Activated CD4-positive, alpha-beta T cell treated with anti-CD3 and anti-CD28 coated beads for 48 hours (primary cell): ENCODE measurements at places on chromosomes 12 and 14.

DNA sequence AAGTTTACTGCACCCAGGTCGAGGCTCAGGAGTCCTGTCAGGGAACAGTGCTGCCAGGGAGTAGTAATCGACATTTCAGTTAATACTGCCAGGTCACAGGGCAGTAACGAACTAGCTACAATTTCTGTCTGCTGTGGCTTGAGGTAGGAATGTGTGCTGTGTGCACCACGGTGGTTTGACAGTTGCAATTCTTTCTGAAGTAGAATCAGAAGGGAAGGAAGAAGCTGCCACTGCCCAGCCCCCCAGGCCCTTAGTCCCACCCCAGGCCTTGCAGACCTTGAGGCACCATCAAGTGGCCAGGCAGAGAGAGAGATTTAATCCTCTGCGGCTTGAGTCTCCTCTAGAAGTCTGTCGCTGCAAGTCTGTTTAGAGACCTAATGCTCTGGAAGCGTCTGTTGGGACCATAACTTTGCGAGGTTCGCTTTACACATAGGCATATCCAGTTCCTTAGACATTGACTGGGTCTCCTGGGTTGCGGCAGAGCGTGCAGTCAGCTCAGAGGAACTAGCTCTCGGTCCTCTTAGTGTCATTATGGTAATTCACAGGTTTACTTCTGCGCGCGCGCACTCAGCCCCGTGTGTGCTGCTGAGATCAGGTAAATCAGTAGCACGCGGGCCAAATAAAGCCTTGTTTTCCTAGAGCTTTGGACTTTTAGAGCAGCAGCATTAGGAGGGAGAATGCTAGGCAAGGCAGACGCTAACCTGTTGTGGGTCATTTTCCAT, 9.8 kb downstream of the NKX2-1 start:
- no peak for DNase-seq

DNA sequence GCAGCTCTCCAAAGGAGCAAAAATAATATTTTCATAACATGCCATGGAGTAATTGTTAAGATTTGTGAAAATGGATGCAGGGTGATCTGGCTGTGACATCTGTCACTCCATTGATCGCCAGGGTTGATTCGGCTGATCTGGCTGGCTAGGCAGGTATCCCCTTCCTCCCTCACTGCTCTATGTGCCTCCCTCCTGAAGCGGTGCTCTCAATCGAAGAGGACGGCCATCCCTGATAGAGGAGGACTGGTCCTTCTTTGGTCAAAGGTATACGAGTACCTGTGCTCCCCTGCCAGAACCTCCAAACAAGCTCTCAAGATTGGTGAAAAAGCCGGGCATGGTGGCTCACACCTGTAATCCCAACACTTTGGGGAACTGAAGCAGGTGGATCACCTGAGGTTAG, 47.9 kb downstream of the VCPKMT start:
- no peak for DNase-seq

GRCh38 chr12:85301051-85301450, 21.0 kb downstream of the ALX1 start:
- DNase-seq: no peak

- DNase-seq: no peak
Measured at GRCh38 chr12:78290606-78291345, 460.1 kb downstream of the NAV3 start.

DNA sequence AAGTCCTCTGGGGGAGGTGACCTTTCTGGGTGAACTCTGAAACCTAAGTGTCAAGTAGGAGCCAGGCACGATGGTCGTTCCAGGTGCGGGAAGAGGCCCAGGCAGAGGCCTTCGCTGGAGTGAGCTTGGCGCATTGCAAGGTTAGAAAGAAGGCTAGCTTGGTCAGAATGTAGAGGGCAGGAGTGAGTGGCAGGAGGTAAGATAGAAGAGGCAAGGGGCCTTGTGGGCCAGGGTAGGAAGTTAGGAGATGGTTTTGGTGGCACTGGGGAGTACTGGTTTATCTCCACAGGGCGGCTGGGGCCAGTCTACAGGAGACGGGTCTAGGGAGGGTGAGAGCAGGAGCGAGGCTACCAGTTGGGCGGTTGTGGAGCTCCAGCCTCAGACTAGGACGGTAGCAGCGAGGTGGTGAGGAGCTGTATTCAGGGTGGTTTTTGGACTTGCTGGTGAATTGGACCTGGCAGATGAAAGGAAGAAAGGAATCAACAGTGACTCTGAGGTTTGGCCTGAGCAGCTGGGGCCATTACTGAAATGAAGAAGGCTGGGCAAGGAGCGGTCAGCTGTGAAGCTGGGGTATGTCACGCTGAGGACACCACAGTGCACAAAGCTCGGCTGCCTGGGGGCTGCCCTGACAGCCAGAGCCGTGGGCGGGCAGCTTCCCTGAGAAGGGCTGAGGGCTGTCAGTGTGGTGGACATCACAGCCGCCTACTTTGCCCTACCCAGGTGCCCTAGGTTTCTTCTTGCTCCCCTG, 9.0 kb downstream of the MLXIP start:
- no peak for DNase-seq

DNA sequence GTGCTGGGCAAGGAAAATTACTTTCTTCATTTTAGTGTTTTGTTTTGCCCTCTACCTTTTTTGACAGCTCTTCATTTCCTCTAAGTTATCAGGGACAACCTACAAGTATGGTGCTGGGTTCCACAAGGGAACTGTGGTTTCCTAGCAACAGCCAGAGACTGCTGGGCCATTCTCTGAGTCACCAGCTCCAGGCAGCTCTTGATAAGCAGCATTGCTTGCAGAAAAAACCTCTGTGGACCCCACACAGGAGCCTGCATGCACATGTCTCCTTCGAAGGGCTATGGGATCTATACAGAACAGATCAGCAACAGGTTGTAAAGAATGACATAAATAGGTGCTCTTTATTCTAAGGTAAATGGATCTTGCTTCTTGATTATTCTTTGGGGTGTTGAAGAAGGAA, 81.0 kb upstream of the CCDC196 start:
- DNase-seq: no peak

DNA sequence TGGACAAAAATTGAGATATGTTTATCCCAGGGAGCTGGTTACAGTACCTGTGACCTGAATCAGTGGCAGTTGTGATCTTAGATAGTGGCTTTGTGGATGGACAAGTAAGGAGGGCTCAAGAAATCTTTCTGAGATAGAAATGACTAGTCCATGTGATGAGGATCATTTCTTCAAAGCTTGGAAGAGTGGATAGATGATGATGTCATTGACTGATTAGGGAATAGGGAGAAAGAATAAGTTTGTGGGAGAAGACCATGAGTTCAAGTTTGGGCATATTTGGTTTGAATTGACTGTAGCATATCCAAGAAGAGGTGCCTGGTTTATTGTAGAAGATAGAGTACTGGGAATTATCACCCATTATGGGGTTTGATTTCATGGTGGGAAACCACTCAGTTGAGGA, 336.7 kb upstream of the PRICKLE1 start:
- DNase-seq: no peak

DNA sequence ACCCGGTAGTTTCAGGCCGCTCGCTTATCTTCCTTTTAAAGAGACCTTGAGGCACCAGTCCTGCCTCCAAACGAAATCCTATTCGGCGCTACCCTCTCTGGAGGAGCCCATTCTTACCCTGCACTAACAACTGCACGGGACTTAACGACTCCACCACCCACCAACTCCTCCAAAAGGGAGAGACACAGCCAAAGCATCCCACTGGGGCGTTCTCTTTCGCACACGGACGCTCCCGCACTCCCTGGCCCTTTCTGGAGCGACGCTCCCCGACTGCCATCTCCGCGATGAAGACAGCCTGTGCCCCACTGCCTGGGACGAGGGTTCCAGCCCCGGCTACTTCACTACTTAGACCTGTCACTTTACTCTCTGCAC, 650 bp downstream of the GALC start:
- no peak for DNase-seq

- no peak for DNase-seq
Measured at GRCh38 chr14:101564819-101565698, 3.8 kb downstream of the DIO3 start.

DNA sequence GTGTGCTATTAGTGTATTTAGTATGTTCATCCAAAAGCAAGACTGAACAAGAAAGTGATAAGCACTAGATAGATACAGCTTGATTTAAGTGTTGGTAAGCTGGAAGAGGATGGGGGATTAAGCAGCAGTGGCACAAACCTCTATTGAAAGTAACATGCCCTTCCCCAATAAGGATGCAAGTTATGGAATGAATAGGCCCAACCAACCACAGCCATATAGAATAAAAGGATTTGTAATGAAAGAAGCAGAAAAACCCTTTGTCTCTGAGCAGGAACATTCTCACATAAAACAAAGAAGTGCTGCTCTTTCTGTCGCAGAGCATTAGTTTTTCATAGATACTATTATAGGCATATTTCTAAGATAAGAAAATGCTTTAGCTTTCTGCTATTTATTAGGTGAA, 310.7 kb downstream of the IPO8 start:
- DNase-seq: no peak

- DNase-seq: no peak
Measured at GRCh38 chr12:119835068-119835467, 42.1 kb downstream of the CIT start.

DNA sequence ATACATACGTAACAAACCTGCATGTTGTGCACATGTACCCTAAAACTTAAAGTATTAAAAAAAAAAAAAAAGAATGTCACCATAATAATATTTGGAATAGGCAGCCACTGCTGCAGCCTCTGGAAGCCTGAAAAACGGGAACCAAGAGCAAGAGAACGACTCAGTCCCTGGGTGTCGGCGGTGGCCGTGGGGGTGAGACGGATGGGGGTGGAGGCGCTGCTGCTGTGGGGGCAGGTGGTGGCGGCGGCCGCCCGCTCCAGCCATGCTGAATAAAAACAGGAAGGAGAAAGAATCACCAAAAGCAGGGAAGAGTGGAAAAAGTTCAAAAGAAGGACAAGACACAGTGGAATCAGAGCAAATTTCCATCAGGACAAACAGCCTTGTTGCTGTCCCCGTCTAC, 46.9 kb downstream of the ZFYVE21 start:
- DNase-seq: no peak

DNA sequence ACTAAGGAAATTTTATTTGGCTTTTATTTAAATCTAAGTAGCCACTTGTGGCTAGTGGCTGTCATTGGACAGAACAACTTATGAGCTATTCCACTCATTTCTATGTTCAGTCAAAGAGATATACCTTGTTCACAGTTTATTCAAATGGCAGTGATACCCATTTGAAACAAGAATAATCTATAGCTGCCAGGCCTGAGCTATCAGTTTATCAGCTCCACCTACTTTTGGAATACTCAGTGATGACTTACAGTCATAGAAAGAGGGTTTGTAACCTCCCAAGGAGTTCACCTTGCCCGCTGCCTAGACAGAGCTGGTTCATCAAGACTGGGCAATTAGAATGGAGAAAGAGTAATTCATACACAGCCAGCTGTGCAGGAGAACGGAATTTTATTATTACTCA, 4.5 kb upstream of the ABHD4 start:
- no peak for DNase-seq

GRCh38 chr14:99734406-99735051, 50.4 kb downstream of the CYP46A1 start:
- DNase-seq: no peak

GRCh38 chr12:28286352-28286751, 96.1 kb downstream of the CCDC91 start:
- DNase-seq: no peak

DNA sequence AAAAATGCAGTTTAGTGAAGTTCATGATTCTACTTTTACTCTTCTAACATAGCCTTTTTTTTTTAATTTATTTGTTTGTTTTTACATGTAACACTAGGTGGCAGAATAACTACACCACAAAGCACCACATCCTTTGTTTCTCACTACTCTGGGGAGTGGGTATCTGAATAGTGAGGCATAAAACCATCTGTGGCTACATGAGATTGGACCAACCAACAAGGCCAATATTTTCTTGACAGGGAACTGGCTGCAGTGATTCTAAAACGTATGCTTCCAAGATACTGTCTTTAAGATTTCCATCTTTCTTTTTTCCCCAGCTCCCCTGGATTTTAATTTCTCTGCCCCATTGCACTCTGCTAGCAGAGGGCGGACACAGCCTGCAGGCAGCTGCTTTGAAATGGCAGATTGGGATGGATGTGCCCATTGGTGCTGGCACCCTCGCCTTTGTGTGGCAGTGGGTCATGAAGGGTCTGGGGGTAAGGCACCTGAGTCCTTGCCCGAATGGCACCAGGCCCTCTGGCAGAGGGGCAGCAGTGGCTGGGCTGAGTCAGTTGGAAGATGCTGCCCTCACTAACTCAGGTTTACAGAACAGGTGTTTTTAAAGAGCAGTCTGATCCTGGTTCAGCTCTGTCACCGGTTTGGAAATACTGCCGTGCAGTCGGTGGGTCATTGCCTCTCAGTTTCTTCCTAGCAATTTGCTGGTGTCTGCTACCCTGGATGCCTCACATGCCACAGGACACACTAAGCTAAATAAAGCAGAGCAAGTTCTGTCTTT, 429.1 kb downstream of the RAD51B start:
- DNase-seq: no peak

GRCh38 chr12:52945389-52946232, 3.3 kb upstream of the KRT18 start:
- no peak for DNase-seq

- no peak for DNase-seq
Measured at GRCh38 chr12:47910981-47911380, 6.2 kb upstream of the VDR start.

DNA sequence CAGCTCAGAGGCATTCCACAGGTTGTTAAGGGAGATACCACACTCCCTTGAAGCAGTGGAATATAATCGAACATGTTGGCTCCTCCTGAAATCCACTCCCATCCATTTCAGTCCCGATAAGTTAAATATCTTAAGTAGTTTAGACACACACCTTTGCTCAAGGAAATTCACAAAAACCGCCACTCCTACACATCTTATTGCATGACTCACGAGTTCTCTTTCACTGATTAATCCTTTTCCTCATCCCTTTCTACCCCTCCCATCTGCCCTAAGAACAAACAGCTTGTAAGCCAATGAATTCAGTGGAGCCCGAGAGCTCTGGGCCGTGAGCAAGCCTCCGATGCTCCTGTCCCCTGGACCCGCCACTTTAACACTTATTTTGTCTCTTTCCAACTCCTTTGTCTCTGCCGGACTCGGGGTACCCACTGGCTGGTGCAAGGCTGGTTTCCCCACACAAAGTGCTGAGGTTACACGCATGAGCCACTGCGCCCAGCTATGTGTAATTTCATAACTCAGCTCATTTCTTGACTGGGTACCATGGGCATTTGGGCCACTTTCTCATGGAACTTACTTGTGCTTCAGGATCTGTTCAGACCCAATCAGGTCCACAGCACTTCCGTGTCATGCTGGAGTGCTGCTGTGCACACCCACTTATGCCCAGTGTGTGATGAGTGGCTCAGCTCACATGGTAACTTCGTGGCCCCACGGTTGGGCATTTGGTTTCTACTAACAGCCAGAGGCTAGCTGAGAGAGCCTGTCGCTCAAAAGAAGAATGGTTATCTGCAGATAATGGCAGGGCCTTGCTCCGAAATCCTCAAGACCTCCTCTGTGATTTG, 171.8 kb upstream of the ALG10B start:
- no peak for DNase-seq

- DNase-seq: no peak
Measured at GRCh38 chr12:8956772-8957171, 7.3 kb upstream of the M6PR start.

GRCh38 chr12:132423251-132423819, 66.6 kb upstream of the FBRSL1 start:
- DNase-seq: peak; percentile 49
